ENCODE measurements at places on chromosomes 6 and 20.
A peak's percentile ranks its signal among the peaks of the same experiment; 100 is the strongest.

- no peak for DNase-seq
These were observed 10.3 kb downstream of the MKKS start for GRCh38 chr20:10423735-10424134.

DNA sequence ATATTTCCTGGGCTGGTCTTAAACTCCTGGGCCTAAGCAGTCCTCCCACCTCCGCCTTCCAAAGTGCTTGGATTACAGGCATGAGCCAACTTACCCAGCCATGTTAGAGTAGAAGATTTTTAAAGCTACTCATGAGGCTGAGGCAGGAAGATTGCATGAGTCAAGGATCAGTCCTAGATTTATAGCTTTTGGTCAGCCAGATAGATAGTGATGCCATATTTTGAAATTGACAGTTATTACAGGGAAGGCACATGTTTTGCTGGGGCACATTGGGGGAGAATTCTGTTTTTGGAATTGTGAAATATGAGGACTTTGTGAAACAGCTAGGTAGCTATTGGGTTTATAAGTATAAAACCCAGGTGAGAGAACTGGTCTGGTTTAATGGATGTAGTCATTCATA, 40.9 kb downstream of the DOP1A start:
- DNase-seq = no peak

- DNase-seq = no peak
These were observed 2.9 kb downstream of the BIRC7 start for GRCh38 chr20:63238514-63239125.

DNA sequence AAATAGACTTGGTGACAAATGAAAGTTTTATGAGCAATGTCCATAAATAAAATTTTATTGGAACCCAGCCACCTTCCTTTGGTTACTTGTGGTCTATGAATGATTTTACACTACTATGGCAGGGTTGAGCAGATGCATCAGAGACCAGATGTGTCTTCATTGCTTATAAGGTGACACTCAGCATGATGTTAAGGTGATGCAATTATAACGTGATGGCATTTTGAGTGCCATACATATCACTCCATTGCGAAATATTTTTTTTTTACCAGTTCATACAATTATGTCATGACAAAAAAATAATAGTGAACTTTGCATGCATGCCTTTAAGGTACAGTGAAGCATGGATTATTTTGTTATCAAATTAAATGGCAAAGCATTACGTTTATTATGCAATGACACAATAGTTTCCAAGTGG, 96.0 kb downstream of the ADTRP start:
- no peak for DNase-seq

GRCh38 chr6:68911334-68911733, 276.3 kb downstream of the ADGRB3 start:
- peak; percentile 7 for DNase-seq

- DNase-seq = no peak
These were observed 146.7 kb downstream of the TASP1 start for GRCh38 chr20:13492001-13492481.

All from HT1080 (cell line).